ENCODE measurements at places on chromosomes 3 and 15. TPM values are rescaled to one million over a fixed set of nuclear protein-coding genes. Genes with fewer than 3 reads are reported as not detected.

Gene AVEN
- total RNA-seq = 11.8 TPM

- DNase-seq = no peak
Measured at GRCh38 chr15:76209942-76210341, 101.3 kb downstream of the ETFA start.

DNA sequence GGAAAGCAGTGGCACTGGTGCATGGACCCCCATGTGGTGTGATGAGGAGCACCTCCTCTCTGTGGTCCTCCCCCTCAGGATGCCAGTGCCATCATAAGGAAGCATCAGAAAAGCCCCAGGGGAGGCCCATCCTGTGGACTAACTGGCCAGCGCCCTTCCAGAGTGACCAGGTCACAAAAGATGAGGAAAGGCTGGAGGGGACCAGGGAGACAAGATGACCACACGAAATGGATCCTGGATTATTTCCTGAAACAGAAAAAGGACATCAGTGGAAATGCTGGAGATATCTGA, 56.4 kb downstream of the TPRA1 start:
- DNase-seq = no peak

Gene NR2E3
- not detected for total RNA-seq

DNA sequence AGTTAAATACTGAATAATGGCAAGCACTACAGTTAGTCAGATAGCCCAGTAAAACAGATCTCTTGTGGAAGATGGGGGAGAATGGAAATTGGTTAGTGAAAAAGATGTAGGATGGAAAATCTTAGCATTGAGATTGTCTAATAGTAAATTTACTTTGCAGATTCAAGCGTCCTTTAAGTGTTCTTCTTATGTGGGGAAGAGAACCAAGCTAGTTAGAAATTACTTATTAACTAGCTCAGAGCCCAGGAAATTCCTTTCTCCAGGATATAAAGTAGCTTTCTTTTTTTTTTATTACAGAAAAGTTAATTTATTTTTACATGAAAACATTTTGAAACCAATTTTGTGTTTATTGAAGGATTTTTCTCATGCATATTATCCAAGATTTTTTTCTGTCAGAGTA, 36.7 kb downstream of the TIPARP start:
- DNase-seq = no peak

DNA sequence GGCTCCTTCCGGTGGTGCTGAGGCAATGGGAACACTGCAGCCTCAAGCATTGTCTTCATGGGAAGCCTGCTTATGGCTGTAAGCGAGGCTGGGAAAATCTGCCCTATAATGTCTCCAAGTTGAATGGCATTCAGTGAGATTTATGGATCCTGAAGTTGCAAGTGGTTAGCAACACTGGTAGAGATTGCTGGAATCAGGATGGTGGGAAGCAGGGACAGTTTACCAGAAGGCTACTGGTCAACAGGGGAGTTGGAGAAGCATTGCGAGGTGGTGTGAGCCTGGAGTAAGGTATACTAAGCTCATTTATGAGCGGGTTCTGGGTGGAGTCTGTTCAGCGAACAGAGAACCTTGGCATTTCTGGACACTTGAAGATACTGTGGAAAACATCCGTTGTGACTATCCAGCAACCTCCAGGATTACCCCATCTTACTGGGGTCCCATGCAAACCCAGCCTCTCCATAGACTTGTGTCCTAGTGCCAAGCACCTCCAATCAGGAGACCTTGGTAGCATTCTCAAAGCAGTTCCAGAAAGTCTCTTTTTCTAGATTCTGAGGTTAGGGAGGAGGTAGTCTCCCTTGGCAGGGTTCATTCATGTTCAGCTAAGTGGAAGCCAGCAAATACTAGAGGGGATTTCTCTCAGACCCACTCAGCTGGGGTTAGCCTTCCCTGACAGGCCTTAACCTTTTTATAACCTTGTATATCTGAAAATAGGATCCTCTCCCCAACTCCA, 7.3 kb downstream of the RPSA start:
- DNase-seq = no peak

GRCh38 chr3:89306540-89306939, 199.1 kb downstream of the EPHA3 start:
- DNase-seq = no peak

Gene PRR20G
- total RNA-seq = not detected

DNA sequence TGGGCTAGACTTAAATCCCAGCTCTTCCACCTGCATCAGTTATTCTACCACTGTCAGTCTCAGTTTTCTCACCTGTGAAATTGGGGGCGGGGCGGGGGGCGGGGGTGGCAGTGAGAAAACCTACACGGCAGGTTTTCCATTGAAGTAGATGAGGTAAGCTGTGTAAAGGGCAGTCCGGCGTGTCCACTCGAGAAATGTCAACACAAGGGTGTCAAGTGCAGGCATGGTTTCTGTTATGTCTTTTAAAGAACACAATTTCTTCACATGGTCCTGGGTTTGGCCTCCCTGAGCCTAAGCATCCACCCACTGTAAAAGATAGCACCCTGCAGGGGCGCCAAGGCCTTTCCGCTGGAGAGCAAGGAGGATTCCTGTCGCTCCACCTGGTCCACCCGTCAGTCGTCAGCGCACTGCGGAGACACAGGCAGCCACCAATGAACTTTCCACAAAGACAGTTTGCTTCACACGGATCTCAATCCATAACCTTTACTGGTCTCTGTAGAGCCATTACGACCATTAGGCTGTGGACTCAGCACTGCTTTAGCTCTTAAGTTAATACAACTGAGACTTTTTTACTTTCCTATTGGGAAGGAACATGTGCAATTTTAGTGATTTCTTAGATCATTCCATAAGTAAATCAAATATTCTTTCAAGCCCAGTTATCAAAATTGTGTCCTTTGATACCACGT, 99.5 kb upstream of the FOXB1 start:
- no peak for DNase-seq

DNA sequence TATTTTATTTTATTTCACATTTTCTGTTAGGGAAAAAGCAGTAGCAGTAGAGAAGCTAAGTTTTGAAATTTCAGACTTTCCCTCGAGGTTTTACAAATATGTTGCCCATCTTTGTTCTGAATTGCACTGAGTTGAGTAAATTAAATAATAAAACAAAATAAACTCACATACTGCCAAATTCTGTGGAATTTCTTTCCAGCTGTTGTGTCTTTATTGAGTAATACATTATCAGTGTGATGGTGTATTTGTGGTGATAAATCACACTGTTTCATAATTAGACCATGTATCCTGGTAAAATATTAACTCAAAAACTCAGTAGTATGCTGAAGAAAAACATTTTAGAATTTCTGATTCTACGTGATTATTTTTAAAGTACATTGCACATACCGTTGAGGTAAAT, 592.1 kb downstream of the SI start:
- DNase-seq = no peak

DNA sequence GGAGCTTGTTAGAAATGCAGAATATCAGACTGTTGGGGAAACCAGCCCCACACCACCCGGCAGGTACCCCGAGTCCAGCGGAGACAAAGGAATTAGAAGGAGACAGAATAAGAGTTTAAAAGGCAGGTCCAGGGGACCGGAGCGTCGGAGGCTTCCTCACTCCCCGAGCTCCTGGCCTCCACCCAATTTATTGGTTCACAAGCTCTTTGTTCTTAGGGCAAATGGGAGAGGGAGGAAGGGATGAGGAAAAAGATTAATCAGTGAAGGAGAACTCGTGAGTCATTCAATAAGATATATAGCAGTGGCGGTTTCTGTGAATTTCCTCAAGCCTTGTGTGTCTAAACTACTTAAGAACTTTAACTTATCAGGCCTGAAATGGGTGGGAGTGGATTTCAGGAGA, 32.1 kb upstream of the WDR72 start:
- no peak for DNase-seq

Gene RLBP1
- total RNA-seq = not detected

DNA sequence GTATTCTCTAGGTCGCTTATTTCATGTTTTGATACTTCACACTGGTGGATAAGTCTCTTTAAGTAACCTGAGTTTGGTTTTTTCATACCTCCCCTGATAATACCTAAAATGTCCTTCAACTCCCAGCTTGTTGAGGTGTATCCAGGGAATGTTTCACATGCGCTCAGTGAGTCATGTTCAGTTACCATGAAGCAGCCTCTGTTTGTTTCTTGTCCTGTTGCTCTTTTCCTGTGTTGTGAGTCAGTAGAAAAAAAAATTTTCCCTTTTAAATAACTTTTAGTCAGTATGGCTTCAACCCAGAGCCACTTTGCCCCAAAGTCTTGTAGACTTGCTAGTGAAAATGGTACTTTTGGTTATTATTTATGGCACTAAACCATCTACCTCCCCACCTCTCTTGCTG, 278.4 kb upstream of the ZPLD1 start:
- DNase-seq = no peak

- DNase-seq = no peak
Measured at GRCh38 chr3:144028798-144029411, 57.3 kb downstream of the DIPK2A start.

DNA sequence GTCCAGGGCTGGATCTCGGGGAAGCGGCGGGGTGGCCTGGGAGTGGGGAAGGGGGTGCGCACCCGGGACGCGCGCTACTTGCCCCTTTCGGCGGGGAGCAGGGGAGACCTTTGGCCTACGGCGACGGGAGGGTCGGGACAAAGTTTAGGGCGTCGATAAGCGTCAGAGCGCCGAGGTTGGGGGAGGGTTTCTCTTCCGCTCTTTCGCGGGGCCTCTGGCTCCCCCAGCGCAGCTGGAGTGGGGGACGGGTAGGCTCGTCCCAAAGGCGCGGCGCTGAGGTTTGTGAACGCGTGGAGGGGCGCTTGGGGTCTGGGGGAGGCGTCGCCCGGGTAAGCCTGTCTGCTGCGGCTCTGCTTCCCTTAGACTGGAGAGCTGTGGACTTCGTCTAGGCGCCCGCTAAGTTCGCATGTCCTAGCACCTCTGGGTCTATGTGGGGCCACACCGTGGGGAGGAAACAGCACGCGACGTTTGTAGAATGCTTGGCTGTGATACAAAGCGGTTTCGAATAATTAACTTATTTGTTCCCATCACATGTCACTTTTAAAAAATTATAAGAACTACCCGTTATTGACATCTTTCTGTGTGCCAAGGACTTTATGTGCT, 527 bp downstream of the B2M start:
- DNase-seq = peak; percentile 82

DNA sequence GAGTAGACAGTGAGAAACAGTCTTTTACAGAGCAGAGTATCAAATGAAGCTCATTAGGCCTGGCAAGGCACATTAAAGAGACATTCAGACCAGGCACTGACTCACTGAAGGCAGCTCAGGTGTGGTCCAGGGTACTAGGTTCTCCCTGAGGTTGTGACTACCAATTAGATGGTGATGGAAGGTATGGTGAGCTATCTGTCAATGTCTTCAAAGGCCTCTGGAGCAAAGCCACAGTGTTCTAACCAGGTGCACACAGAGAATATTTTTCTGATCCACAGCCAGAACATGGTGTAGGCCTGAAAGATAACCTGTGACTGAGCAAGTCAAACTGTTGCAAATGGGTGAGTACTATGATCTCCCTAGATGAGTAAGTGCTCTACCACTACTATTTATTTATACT, 51.5 kb downstream of the EOMES start:
- no peak for DNase-seq

DNA sequence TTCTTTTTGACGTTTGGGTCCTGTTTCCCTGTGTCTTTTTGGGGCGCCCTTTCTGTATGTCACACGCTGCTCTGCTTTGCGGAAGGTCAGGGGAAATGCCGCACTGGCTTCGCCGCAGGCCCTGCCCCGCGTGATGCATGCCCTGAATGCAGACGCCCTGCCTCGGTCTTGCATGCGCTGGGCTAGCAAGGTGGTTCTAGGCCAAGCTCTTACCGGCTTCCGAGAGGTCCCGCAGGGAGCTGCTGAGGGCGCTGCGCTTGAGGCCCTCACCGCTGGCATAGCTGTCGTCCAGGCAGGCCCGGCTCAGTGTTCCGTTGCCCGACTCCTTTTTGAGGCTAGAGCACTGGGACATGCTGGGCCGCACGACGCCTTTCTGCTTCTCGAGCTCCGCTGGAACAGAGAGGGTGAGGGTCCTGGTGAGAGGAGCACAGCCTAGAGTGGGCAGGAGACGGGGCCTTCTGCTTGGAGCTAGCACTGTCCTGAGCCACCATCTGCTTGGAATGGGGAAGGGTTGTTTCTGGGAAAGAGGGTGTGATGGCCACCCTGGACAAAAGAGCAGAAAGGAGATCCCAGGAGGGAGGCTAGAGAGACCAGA, 66.9 kb upstream of the RPL32 start:
- DNase-seq = no peak

GRCh38 chr3:117252208-117252607, 542.6 kb downstream of the TUSC7 start:
- no peak for DNase-seq

GRCh38 chr15:59295261-59296001, 77.2 kb downstream of the MYO1E start:
- DNase-seq = no peak

DNA sequence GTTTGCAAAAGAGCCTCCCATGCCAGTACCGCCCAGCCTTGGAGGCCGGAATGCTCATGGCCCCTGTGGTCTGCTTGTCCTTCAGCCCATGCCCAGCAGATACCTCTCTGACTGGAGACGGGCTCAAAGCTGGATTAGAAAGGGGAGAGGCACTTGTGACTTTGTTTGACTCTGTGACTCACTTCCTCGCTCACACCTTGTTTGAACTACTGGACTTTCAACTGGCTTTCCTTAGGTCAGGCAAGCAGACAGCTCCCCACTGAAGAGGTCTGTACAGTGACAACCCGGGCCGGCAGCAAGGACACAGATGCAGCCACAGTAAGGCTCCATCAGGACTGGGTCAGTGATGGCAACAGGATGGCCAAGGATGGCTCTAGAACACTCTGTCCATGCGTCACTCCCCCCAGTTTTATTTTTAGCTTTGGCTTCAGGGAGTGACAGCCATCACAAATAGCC, 98.6 kb upstream of the ABHD17C start:
- DNase-seq = no peak

Gene NDN
- total RNA-seq = 1.6 TPM

DNA sequence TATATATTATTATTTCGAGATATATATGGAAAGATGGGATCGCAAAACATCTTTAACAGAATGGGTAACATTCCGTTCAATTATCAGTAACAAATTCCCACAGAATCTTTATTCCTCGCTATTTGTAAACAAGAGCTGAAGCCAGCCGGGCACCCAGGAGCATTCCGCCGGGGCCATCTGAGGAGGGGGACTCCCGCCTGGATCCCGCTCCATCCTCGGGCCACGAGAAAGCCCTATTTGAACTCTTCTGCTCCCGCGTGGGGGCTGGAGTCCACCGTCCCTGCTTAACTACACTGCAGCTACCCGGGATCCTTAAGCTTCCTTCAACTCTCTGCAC, 687 bp downstream of the GPR176 start:
- no peak for DNase-seq

GRCh38 chr15:53437985-53438841, 321.2 kb downstream of the WDR72 start:
- no peak for DNase-seq

- DNase-seq = no peak
Measured at GRCh38 chr15:79212589-79213157, 69.8 kb upstream of the ANKRD34C start.

DNA sequence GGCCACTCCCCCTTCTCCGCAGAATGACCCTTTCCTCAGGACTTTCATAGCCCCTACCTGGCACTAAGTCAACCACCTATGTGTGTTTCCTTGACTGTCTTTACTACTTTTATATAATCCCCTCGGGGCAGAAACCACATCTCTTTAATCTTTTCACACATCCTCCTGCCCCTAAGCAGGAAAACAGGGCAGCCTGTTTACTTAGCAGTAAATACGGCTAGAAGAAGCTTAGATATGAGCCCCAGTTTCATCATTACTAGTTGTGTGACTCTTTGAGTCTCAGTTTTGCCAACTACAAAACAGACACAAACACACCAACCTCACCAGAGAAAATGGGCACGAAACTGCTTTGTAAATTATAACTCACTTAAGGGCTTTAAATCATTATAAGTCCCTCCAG, 98.3 kb downstream of the CYP19A1 start:
- DNase-seq = no peak
